Liver (tissue), 10 donors: ENCODE measurements at places on chromosomes 1 and 21. TPM values are rescaled to one million over a fixed set of nuclear protein-coding genes. Genes with fewer than 3 reads are reported as not detected.

ANGPTL3 gene
- polyA plus RNA-seq: 182 TPM

- no peak overlapping the region for H3K4me3 ChIP-seq
- H3K36me3 ChIP-seq: no peaks in the 10 kb centered on the region
- DNase-seq: no peak
- H3K27ac ChIP-seq: no peak overlapping the region
- no peaks in the 10 kb centered on the region for H3K4me1 ChIP-seq
- no peaks in the 10 kb centered on the region for H3K27me3 ChIP-seq
These were observed 31.0 kb downstream of the NTMT2 start for GRCh38 chr1:170176772-170177171.

DNA sequence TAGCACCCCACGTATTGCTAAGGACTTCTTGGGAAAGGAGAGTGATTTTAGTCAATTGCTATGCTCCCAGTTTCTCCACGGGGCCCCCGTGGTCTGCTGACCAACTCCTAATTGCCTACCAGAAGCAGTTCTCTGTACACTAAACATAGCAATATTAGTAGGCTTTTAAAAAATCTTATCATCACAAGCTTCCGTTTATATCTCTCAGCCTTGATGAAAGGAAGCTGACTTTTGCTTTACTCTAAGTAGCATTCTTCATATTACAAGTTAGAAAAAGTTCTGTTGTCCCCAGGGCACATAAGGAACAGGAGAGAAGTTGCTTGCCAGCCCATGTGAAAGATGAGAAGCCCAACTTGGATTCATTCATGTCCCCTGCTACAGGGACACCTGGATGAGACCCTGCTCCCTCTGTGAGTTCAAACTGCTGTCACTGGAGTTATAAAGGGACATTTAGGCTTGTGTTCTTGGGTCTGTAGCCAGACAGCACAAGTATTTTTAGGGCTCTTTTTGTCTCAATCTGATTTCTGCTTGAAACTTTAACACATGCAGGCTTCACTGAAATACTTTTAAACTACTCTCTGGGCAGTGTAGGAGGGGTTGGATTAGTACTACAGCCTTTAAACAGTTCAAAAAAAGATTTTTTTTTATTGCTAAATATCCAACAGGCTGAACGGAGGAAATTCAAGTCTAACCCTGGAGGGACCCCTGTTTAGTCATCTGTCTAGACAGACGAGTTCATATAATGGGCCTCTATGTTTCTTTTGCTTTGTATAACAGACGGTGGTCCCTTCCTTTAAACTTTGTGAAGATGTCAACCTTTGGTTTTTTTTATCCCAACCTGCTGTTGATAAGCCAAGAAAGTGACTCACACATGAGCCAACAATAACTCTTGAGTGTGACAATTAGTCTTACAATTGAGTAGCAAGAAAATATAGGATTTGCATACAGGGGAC lies 29.5 kb downstream of the TGFB2 start:
- DNase-seq: no peak
- H3K27ac ChIP-seq: no peak overlapping the region
- H3K4me1 ChIP-seq: peaks cover 4% of the 10 kb centered on the region
- no peak overlapping the region for H3K4me3 ChIP-seq
- H3K27me3 ChIP-seq: no peaks in the 10 kb centered on the region

GRCh38 chr1:31955917-31956736 lies 18.0 kb upstream of the PTP4A2 start:
- DNase-seq: peak; percentile 47
- no peaks in the 10 kb centered on the region for H3K36me3 ChIP-seq
- peaks cover 20% of the 10 kb centered on the region for H3K4me1 ChIP-seq
- no peaks in the 10 kb centered on the region for H3K27me3 ChIP-seq
- H3K4me3 ChIP-seq: no peak overlapping the region
- H3K27ac ChIP-seq: peak overlapping the region; percentile 32

DNA sequence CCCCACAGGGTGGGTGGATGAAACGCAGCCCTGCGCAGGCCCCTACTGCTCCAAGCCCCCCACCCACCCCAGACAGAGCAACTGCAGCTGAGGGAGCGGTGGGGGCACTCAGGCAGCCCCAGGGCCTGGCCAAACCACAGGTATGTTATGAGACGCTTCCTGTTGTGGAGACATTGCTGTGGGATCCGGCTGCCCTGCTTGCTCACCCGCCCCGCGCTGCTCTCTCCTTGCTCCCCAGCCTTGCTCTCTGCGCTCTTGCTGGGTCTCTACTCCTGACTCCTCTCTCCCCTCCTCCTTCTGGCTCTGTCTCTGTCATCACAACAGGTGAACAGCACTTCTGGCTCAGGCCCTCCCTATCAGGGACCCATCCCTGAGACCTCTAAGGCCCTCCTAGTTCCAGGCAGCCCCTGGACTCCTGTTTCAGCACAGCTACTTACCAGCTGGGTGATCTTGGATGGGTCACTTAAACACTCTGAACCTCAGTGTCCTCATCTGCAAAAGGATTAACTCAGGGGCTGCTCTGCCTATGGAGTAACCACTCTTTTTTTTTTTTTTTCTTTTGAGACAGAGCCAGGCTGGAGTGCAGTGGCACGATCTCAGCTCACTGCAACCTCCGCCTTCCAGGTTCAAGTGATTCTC lies 15.9 kb downstream of the COL8A2 start:
- H3K4me1 ChIP-seq: no peaks in the 10 kb centered on the region
- no peaks in the 10 kb centered on the region for H3K36me3 ChIP-seq
- H3K27me3 ChIP-seq: no peaks in the 10 kb centered on the region
- DNase-seq: no peak
- H3K27ac ChIP-seq: no peak overlapping the region

- no peak for DNase-seq
- no peaks in the 10 kb centered on the region for H3K36me3 ChIP-seq
- H3K4me1 ChIP-seq: peaks cover 4% of the 10 kb centered on the region
- H3K27ac ChIP-seq: no peak overlapping the region
These were observed 36.7 kb upstream of the TARDBP start for GRCh38 chr1:10975567-10976326.

OPRD1 gene
- polyA plus RNA-seq: not detected

LYST gene
- polyA plus RNA-seq: 8.4 TPM

- H3K27ac ChIP-seq: no peak overlapping the region
- H3K27me3 ChIP-seq: no peaks in the 10 kb centered on the region
- no peaks in the 10 kb centered on the region for H3K36me3 ChIP-seq
- DNase-seq: no peak
- peaks cover 14% of the 10 kb centered on the region for H3K4me1 ChIP-seq
These were observed 42.9 kb downstream of the KCNJ15 start for GRCh38 chr21:38299671-38300070.

GRCh38 chr21:43879348-43880110 lies 14.5 kb downstream of the AGPAT3 start:
- H3K27me3 ChIP-seq: no peaks in the 10 kb centered on the region
- H3K4me1 ChIP-seq: peaks cover 45% of the 10 kb centered on the region
- no peak for DNase-seq
- H3K4me3 ChIP-seq: no peak overlapping the region

DNA sequence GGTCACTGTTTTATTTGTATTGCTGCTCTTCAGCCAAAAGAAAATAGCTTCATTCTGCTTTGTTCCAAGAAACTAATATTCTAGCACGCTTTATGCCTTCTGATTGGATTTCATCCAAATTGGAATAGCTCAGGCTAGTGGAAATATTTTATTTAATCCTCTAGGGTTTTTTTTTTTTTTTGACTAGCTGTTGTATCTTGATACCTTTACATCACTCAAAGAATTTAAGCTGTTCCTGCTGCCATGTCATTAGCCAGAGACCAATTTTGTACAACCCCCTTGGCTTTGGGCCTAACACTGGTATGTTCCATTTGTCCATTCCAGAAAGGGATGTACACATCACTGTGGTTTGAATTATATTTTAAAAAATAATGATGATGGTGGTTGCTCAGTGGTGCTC lies 103.0 kb downstream of the DISC1 start:
- H3K27me3 ChIP-seq: no peaks in the 10 kb centered on the region
- no peak for DNase-seq
- no peak overlapping the region for H3K27ac ChIP-seq

OR10Z1 gene
- polyA plus RNA-seq: not detected

DNA sequence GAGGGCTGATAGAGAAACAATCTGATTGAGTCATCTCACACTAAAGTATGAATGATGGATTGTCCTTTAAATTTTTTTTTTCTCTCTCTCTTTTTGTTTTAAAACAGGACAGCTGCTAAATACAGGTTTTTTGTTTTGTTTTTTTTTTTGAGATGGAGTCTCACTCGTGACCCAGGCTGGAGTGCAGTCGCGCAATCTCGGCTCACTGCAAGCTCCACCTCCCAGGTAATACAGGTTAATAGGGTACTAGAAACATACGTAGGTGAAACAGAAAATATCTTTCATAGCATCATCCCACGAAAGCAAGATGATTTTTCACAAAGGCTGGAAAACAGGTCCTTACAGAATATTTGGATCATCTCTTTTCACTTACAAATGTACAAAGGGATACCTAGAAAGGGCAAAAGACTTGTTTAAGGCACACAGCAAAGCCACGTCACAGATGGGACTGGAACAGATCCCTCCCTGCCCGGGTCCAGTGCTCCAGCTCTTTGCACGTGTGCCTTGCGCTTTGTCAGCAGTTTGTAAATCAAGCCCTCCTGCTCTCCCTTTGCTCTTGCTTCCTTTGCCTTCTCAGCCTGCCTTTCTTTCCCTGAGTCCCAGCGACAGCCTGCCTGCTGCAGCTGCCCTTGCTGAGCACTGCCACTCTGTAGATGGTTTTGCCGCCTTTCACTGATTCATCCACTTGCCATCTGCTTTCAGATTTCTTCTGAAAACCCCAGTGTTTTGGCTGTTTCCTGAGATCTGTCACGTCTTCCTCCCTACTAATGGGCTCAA lies 171.3 kb upstream of the BEND5 start:
- H3K4me3 ChIP-seq: no peak overlapping the region
- DNase-seq: no peak
- H3K36me3 ChIP-seq: no peaks in the 10 kb centered on the region
- H3K27me3 ChIP-seq: no peaks in the 10 kb centered on the region
- no peak overlapping the region for H3K27ac ChIP-seq

HUNK gene
- polyA plus RNA-seq: 0.17 TPM

ITLN2 gene
- polyA plus RNA-seq: not detected

- no peaks in the 10 kb centered on the region for H3K27me3 ChIP-seq
- H3K36me3 ChIP-seq: no peaks in the 10 kb centered on the region
- H3K27ac ChIP-seq: no peak overlapping the region
- H3K4me1 ChIP-seq: no peaks in the 10 kb centered on the region
These were observed 1.9 kb downstream of the SAMD13 start for GRCh38 chr1:84303314-84303830.

OR10K2 gene
- not detected for polyA plus RNA-seq

FLG gene
- 0.06 TPM for polyA plus RNA-seq

GRCh38 chr1:236489710-236490377 lies 33.9 kb upstream of the LGALS8 start:
- H3K4me3 ChIP-seq: peak overlapping the region; percentile 50
- no peak for DNase-seq
- no peak overlapping the region for H3K27ac ChIP-seq
- no peaks in the 10 kb centered on the region for H3K27me3 ChIP-seq

TMEM82 gene
- polyA plus RNA-seq: 20.9 TPM

DNA sequence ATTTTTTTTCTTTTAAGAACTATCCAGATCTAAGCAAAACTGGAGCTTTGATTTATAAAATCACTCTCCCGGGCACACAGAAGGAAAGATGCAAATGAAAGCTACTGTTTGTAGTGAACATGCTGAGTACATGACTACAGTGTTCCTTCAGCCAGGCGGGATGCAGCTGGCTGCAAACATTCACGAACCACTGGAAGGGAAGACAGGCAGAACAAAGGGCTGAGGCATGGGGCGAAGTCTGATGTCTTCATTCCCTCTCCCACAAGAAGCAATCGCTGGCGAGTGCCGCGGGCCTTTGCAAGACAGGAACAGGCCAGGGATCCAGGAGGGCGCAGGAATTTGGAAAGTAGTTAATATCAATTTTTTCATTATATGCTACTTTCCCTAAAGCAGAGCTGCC lies 257.9 kb upstream of the AJAP1 start:
- no peaks in the 10 kb centered on the region for H3K27me3 ChIP-seq
- H3K36me3 ChIP-seq: no peaks in the 10 kb centered on the region
- no peak overlapping the region for H3K27ac ChIP-seq
- H3K4me1 ChIP-seq: no peaks in the 10 kb centered on the region

IL10 gene
- 0.63 TPM for polyA plus RNA-seq

DNA sequence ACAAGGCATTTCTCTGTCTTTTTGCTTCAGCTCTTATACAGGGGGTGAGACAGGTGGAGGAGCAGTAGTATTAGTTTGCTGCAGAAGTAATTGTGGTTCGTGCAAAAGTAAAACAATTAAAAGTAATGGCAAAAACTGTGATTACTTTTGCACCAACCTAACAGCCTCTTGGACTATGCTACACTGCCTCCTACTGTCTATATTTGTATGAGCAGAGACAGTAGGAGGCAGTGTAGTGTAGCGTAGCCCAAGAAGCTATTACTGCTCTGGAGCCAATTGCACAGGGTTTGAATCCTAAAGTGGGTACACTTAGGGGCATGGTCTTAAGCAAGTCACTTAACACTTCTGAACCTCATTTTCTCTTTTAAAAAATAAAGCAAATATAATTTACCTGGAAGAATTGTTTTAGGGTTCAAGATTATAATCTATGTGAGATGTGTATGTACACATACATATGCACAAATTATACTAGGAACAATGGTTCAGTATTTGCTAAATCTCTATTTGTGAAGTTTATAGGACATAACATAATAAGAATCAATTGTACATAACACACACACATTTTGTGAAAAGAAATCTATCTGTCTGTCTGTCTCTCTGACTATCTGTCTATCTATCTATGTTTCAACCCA lies 103.8 kb downstream of the BRINP3 start:
- no peak overlapping the region for H3K4me3 ChIP-seq
- no peaks in the 10 kb centered on the region for H3K27me3 ChIP-seq
- H3K27ac ChIP-seq: no peak overlapping the region
- DNase-seq: no peak
- no peaks in the 10 kb centered on the region for H3K4me1 ChIP-seq

DNA sequence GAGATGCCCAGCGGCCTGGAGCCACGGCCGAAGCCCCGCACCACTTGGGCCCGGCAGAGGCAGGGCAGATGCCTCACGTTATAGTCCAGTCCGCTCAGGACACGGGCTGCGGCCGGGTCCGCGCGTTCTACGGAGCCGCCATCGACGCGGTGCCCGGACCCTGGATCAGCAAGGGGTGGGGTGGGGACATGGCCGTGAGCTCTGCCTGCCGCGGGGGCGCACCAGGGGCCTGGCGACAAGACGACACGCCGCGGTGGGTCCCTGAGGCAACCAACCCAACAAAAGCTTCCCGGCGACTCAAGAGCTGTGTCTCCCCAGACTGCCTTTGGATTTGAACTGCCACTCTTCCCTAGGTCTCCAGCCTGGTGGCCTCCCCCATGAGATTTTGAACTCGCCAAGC lies 211.4 kb upstream of the GREM2 start:
- H3K4me1 ChIP-seq: no peaks in the 10 kb centered on the region
- H3K27me3 ChIP-seq: no peaks in the 10 kb centered on the region
- H3K27ac ChIP-seq: no peak overlapping the region
- H3K4me3 ChIP-seq: no peak overlapping the region
- H3K36me3 ChIP-seq: no peaks in the 10 kb centered on the region

- no peak overlapping the region for H3K27ac ChIP-seq
- no peak for DNase-seq
- H3K4me3 ChIP-seq: no peak overlapping the region
- no peaks in the 10 kb centered on the region for H3K36me3 ChIP-seq
These were observed 62.8 kb downstream of the PCBP3 start for GRCh38 chr21:45706299-45706698.

- H3K27ac ChIP-seq: no peak overlapping the region
- DNase-seq: no peak
- H3K27me3 ChIP-seq: no peaks in the 10 kb centered on the region
These were observed 45.6 kb downstream of the UBR4 start for GRCh38 chr1:19164274-19165015.
